NCI-H510A treated with DMSO at 0.1 percent for 48 hours (cell line): ENCODE measurements at places on chromosomes 6 and 20.

- DNase-seq = no peak
Observed at GRCh38 chr20:31845300-31845863, at the start of gene FOXS1. Gene FOXS1 (minus strand): TSS chr20:31845604. CDS start chr20:31845542, 62 bp downstream.

GRCh38 chr20:45269056-45269455, 14.7 kb upstream of the SLPI start:
- DNase-seq = no peak

- no peak for DNase-seq
Observed at GRCh38 chr6:133034509-133035206, 206.5 kb upstream of the EYA4 start.

DNA sequence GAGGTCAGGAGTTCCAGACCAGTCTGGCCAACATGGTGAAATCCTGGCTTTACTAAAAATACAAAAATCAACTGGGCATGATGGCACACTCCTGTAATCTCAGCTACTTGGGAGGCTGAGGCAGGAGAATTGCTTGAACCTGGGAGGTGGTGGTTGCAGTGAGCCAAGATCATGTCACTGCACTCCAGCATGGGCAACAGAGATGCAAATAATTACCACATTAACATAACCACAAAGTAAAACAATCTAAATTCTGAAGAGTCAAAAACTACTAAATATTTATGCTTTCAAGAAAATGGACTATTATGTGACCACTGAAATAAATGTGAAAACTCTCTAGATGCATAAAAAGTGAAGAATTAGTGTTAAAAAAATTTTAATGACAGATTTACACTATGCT, 59.9 kb downstream of the CYP39A1 start:
- no peak for DNase-seq

- DNase-seq = no peak
Observed at GRCh38 chr6:86949771-86950170, 12.4 kb downstream of the HTR1E start.

- DNase-seq = peak; percentile 25
Observed at GRCh38 chr6:165889636-165890403, 226.8 kb upstream of the PDE10A start.

DNA sequence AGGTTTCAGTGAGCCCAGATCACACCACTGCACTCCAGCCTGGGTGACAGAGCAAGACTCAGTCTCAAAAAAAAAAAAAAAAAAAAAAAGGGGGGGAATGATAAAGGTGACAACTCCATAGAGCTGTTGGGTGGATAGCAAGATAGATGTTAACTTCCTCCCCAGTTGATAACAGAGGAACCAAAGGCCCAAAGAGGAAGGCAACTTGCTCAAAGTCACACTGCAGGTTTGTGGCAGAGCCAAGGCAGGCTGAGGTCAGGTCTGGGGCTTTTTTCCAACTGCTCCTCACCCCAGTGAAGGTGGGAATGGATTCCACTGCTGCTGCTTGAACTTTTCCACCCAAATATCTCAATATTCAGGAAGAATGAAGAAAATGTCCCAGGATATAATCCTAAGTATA, 26.7 kb downstream of the HCK start:
- DNase-seq = no peak

GRCh38 chr6:135066397-135066796, 11.8 kb upstream of the HBS1L start:
- no peak for DNase-seq

DNA sequence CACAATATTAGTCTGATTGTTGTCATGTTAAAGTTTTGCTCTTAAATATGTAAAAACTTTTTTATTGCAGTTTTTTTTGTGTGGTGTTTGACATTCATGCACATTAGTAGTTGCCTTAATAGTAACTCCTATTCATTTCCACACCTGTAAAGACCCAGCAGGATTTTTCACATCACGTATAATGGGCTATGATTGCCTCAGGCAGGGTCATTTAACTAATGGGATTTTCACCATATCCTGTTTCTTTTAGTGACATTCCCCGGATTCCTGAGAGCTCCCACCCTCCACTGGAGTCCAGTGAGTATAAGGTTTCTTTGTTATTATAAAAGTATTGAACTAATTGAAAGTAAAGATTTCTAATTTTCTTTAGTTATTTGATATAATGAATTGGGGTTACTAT, 359.2 kb downstream of the RIMS1 start:
- DNase-seq = no peak

GRCh38 chr6:107103082-107103481, 12.2 kb downstream of the BEND3 start:
- DNase-seq = peak; percentile 5

DNA sequence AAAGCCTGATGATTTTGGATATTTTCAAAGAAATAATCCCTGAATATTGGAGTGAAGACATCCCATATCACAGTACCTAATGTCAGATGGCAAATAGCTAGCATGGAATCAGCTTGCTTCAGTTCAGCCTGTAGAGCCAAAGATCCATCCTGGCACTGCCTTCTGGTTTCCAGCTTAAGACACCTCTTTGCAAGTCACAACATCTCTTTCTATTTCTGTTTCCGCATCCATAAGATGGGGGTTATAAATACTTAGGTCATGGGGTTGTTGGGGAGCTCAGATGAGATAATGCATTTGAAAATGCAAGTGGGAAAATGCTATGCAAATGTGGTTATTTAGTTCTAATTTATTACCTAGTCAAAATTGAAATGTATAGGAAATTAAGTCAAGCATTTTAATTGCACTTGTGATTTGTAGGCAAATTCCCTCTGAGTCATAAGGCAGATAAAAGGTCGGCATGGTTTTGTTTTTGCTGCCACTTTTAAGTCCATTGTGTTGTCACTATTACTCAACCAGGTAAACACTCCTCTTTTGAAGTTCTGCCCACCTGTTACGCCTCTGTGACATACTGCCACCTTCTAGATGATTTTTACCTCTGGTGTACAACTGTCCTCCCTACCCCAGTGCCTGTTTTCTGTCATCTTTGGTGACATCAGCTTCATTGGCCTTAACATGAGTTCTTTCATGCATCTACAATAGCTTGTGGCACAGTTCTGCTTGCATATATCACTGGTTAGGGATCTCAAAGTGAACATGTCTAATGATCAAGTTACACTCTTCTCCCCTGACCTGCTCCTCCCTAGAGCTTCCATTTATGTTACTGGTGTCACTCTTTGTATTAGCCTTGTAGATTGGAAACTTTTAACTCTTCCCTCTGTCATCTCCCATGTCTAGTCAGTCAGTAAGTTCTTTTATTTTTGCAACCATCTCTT, 96.6 kb downstream of the CDKAL1 start:
- peak; percentile 89 for DNase-seq

DNA sequence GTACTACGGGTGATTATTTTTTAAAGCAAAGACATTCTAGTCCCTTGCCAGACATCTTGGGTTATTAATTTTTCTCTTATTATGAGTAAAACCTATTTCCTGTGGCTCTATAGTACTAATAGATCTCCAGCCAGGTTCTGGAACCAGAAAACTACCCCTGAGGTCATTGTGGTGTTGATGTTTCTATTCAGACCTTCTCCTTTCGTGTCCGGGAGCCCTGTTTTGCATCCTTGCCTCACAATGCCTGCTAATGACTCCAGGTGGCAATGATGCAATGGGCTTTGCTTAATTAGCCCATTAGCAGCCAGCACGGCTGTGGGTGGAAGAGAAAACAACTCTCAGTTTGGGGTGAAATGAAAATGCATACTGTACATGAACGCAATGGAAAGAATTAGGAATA, 62.9 kb upstream of the ARG1 start:
- DNase-seq = no peak

GRCh38 chr20:20333866-20334265, 34.0 kb upstream of the INSM1 start:
- no peak for DNase-seq
